ENCODE measurements at places on chromosomes 2 and 18.

DNA sequence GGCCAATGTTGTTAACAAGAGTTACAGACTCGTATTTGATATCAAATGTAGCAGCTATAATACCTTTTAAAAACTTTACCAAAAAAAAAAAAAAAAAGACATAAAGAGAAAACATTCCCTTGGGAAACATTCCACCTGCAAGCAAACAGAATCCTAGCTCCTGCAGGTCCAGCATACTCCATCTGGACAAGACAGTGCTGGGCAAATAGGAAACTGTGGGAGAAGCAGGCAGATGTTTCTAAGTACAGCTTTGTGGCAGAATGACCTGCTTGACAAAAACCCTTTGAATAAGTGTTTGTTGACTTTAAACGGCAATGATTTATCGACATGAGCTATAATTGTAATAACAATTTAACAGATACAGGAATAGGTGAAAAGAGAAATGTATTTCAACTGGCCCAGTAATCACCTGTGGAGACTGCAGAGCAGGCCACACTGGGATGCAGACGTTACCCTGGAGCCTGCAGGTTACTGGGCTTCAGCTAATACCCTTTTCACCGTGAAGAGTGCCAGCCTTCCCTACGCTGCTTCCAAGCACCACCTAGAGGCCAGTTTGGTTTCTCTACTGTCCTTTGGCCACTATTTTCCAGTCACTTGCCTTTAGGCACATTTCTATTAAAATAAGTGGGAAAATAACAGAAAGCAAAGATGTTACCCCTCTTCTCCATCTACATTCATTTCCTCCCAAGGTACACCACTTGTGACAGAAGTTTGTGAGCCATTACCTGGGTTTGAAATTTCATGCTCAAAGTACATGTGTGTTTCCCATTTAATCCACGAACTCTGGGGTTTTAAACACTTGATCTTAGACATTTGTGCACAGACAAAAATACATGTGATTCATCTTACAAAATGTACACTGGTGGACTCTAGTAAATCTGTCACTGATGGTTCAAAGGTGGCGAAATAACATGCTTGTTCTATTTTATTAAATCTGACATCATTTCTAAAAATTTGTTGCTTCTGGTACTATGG lies 96.9 kb upstream of the ZNF397 start:
- DNase-seq = peak; percentile 15

GRCh38 chr2:10918661-10919409 lies 7.1 kb downstream of the KCNF1 start:
- no peak for DNase-seq

GRCh38 chr2:69612200-69612599 lies 31.3 kb downstream of the AAK1 start:
- no peak for DNase-seq

- no peak for DNase-seq
These were observed 432.4 kb downstream of the FBXO15 start for GRCh38 chr18:73715210-73715670.

GRCh38 chr2:135072125-135072997 lies 20.3 kb downstream of the RAB3GAP1 start:
- DNase-seq = no peak

- no peak for DNase-seq
These were observed 32.2 kb upstream of the PIK3C3 start for GRCh38 chr18:41922841-41923240.

DNA sequence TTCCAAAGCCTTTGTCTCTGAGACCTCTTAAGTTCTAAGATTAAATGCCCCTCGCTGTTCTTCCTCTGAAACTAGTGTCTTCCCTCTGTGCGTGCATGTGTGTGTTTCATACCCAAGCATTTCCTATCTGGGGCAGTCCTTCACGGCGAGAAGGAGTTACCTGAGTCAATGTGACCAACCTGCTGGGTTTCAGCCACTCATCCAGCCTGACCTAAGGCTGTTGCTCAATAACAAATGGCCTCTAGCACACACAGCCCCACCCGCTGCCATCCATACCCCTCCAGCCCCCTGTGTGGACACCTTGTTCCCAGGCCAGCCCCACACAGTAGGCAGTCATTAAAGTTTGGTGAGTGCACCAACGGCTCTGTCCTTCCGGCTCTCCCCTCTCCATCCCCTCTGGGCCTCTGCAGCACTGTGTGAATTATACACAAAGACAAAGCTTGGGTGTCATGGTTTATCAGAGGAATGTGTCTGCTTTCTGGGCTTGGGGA lies 53.8 kb upstream of the FOSL2 start:
- no peak for DNase-seq

GRCh38 chr18:79614211-79614955 lies 65.2 kb upstream of the CTDP1 start:
- no peak for DNase-seq

- DNase-seq = no peak
These were observed 25.8 kb downstream of the SLC3A1 start for GRCh38 chr2:44301111-44301510.

GRCh38 chr18:59685501-59685900 lies 11.7 kb downstream of the CCBE1 start:
- no peak for DNase-seq

- no peak for DNase-seq
These were observed 496.5 kb upstream of the SOX11 start for GRCh38 chr2:5195636-5196035.

DNA sequence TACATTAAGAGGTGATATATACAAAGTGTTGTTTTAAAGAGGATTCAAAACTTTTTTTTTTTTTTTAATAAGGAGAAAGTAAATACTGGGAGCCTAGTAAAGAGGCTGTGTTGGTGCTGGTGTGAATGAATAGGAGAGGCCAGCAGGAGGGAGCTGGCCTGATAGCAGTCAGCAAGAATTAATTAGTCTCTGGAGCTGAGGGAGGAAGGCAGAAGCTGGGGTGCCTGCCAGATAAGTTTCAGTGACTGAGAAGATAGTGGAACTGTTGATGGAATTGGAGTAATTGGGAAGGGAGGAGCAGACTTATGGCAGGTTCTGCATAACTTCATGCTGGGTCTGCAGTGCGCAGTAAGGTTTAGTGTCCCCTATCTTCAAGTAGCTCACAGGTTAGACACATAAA lies 36.2 kb upstream of the SNORC start:
- DNase-seq = no peak

GRCh38 chr18:47163241-47163640 lies 12.9 kb downstream of the IER3IP1 start:
- no peak for DNase-seq

DNA sequence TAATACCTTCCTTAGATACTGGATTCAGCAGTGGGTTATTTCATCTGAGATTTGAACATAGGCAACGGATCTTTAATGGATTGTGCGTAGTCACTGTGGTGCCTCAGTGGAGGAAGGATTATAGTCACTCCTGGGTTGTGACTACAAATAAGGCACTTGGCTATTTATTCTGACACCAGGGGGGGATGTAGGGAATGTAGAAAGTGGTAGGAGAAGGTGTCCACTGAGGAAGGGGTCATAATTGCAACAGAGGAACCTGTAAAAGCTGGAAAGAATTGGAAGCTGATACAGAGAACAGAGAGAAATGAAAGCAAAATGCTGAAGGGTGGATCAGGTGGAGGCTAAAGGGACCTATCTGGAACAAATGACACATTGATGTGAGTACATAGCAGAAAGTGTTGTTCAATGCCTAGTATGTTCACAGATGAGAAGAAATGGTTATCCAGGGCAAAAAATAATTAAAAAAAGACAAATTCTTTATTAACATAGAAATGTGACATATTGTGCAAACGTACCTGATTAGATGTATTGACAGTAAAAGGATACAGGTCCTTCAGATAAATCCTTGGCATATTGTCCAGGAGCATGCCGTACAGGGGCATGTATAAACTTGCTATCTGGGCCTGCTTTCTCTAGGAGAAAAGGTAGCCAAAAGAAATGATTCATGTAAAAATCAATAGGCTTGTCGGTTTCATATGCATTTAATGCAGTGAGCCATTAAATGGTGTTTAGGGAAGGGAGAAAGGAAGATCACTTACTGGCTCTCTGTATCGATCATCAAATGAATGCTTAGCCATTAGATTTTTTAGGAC lies 91.2 kb upstream of the CCDC195 start:
- no peak for DNase-seq

- DNase-seq = no peak
These were observed 27.1 kb downstream of the KIAA2012 start for GRCh38 chr2:202100176-202100575.

DNA sequence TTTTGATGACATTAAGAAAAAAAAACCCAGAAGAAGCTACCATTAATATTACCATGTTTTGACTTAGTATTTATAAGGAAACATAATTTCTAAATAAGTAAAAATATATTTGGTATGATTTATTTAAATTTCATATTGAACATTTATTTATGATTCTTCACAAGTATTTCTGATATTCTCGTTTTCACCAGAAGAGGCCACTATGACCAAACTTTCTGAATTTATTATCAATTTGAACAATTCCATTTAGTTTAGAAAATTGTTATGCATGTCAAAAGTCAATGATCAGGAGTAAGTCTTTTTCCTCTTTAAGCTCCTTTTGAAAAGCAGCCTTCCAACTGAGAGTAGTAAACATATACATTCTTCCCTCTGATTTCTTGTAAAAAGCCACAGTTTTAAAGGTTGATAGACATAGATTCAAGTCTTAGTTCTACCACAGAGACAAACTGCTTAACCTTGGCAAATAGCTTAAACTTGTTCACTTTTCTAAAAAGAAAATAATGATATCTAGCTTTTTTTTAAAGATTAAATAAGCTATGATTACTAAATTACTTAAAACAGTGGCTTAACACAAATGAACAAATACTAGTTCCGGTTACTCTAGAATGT lies 329.9 kb downstream of the TRIB2 start:
- no peak for DNase-seq

DNA sequence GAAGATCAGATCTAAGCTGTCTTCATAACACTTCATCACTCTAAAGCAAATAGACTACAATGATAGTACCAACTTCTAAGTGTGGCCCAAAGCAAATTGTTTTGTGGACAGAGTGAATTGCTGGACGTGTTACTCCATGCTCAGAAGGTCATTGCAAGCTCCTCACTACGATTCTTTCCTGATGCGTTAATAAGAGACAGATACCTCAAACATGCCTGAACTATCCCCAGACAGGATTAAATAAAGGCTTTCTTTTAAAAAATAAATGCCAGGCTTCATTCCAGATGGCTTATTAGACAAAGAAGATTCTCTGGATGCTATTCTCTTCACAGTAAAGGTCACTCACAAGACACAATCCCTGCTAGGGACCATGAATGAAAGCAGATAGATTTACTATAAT lies 621.2 kb downstream of the DCDC2C start:
- DNase-seq = no peak

- DNase-seq = no peak
These were observed 14.9 kb upstream of the E2F6 start for GRCh38 chr2:11480859-11481258.

- peak; percentile 43 for DNase-seq
These were observed 10.5 kb upstream of the CDK15 start for GRCh38 chr2:201795607-201796477.

- no peak for DNase-seq
These were observed 1.2 kb downstream of the PER2 start for GRCh38 chr2:238286987-238287736.

- no peak for DNase-seq
These were observed 107.4 kb upstream of the GLI2 start for GRCh38 chr2:120628248-120628647.

GRCh38 chr2:11458753-11459152 lies 7.2 kb downstream of the E2F6 start:
- no peak for DNase-seq

DNA sequence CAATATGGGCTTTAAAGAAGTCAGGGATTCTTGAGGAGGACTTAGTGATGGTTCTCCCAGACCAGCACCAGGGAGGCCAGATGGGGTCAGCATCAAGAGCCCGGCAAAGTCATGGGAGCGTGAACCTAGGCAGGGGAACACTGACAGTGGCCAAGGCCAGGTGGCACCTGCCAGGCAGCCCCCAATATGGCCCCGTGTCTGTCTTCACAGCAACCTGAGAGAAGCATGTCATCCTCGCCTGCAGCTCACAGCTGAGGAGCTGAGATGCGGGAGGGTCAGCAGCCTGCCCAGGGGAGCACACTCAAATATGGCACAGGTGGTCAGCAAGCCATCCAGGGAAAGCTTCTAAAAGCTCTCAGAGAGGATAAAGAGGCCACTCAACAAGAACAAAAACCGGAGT lies 105.7 kb upstream of the GPC1 start:
- DNase-seq = no peak

- no peak for DNase-seq
These were observed 938.5 kb upstream of the SOX11 start for GRCh38 chr2:4753721-4754120.

GRCh38 chr2:48829036-48829435 lies 73.5 kb upstream of the LHCGR start:
- DNase-seq = no peak

DNA sequence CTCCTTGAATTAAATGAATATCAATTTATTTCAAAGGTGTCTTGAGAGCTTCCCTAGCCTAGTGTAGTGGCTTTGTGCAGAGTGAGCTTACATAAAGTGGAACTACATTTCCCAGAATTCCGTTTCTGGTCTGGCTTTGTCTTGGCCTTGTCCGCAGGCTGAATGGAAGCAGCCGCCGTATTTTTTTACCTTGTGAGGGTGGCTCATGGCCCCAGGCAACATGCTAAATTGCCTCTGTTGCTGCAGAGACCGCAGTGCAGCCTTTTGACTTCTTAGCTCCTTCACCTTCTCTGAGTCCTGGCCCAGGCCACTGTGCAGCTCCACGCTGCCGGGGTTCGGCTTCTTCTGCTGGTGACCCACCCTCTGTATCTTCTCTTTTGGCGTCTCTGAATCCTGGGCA lies 114.8 kb upstream of the SLC38A11 start:
- DNase-seq = no peak

GRCh38 chr2:99555404-99555803 lies 65.6 kb upstream of the REV1 start:
- DNase-seq = no peak

GRCh38 chr2:114068438-114068837 lies 178.5 kb downstream of the ACTR3 start:
- DNase-seq = no peak

DNA sequence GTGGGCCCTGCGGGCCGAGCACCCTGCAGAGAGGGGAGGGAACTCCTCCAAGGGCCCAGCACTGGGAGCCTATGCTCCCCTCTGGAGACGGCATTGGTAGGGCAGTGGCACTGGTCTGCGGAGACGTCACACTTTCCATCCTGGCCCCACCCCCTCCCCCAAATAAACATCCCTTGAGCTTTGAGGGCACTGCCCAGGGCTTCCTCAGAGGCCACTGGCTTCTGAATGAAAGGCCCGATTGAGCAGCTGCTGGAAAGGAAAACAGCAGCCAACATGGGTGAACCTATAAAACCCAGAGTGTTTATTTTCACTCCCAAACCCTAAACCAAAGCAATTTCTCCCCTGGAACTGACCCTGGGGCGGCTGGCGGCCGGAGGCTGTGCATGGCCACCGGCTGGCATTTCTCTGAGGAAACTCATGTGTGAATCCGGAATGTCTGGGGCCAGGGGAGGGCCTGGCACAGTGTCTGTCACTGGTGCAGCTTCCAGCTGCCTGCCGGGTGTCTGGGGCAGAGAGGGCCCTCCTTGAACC lies 138.9 kb downstream of the DYSF start:
- no peak for DNase-seq

GRCh38 chr2:220708366-220708765 lies 863.7 kb downstream of the EPHA4 start:
- DNase-seq = no peak

GRCh38 chr2:119439574-119440500 lies 8.2 kb downstream of the TMEM37 start:
- DNase-seq = no peak

All from H54 (cell line).